ENCODE measurements at places on chromosomes 2 and 18.
A peak's percentile ranks its signal among the peaks of the same experiment; 100 is the strongest.

DNA sequence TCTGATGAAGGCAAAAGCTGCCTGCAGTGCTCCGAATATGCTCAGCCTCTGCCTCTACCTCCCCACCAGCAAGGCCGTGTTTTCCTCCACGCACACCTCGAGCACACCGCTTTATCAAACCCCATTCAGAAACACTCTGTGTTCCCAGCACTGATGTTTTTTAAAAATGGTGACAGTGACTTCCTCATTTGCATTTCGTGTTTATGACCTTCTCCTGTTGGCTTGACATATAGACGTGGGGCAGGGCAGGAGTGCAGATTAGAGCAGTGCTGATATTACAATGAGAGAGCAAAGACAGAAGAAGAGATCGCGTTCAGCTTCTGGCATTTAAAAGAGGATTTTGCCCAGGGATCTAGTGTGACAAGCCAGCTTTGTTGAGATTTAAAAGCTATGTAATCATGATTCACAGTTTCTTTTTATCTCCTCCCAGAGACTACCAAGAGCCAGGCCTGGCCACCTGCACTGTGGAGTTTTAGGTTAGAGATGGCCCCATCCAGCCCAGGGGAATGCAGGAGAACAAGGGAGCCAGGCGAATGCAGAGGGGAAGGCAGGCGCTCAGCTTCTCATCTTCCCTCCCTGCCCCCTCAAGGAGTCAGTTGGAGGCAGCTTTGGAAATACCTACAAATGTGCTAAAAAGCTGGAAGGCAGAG is 61.5 kb upstream of the NEDD4L start:
- no peak for DNase-seq

GRCh38 chr2:206820807-206821206 is 55.4 kb downstream of the FASTKD2 start:
- DNase-seq, result no peak

GRCh38 chr2:232230560-232230959 is 148.0 kb upstream of the ALPP start:
- peak; percentile 10 for DNase-seq

DNA sequence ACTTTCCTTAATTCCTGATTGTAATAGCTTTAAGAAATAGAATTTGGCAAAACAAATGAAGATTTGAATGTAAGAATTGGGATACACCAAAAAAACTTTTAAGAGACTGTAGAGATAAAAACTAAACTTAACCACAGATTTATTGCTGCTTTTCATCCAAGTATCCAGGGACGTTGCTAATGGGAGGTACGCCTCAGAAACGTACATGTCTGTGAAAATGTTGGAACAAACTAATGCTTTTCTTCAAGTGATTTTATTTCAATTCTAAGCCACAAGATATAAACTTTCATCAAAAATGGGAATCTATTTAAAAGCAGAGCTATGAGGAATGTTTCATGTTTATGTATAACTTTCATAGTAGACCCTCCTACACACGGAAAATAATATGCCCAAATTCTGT is 66.3 kb downstream of the ARHGAP15 start:
- no peak for DNase-seq

DNA sequence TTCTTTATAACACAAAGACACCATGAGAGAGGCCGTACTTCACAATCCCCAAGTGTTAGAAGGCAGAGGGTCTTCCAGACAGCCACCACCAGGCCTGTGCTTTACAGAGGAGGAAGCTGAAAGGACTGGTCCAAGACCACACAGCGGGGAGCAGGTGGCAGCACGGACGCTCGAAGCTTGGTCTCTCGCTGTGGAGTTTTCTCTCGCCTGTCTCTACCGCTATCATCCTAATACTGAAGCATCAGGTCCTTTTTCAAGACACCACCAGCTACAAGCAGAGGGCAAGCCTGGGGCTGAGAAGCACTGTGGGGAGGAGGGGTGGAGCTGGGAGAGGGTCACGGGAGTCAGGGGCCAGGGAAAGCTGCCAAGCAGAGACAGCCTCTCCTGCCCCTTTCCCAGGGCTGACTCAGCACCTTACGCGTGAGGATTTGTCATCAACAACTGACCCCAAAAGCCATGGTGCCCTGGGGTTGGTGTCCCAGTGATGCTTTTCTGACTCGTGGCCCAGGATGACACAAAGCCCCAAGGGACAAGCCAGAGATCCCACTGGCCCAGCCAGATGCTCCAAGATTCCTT is 31.9 kb upstream of the FOSL2 start:
- no peak for DNase-seq

DNA sequence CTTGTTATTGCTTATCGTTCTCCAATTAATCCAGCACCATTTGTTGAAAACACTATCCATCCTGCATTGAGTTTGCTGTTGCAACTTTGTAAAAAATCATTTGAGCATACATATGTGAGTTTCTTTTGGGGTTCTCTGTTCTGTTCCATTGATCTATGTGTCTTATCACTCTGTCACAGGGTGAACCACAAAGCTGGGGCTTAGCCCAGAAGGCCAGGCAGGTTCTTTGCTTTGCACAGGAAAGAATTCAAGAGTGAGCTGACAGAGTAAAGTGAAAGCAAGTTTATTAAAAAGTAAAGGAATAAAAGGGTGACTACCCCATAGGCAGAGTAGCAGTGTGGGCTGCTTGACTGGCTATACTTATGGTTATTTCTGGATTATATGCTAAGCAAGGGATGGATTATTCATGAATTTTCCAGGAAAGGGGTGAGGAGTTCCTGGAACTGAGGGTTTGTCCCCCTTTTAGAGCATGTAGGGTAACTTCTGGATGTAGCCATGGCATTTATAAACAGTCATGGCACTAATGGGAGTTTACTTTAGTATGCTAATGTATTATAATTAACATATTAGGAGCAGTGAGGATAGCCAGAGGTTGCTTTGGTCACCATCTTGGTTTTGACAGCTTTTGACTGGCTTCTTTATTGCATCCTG is 46.8 kb downstream of the RNF138 start:
- DNase-seq, result no peak

Measured in HL-60 (cell line).